MM.1S (cell line): ENCODE measurements at places on chromosomes 1 and 21.

GRCh38 chr1:160610569-160611242, 31.4 kb upstream of the CD84 start:
- no peak for DNase-seq

GRCh38 chr1:22370190-22370498, 81.5 kb upstream of the ZBTB40 start:
- no peak for DNase-seq

GRCh38 chr1:94239796-94240195, 2.4 kb upstream of the ARHGAP29 start:
- no peak for DNase-seq

GRCh38 chr1:18351735-18352134, 129.0 kb upstream of the KLHDC7A start:
- no peak for DNase-seq

GRCh38 chr1:227136210-227136820, 182.0 kb downstream of the CDC42BPA start:
- DNase-seq = no peak

- DNase-seq = no peak
These were observed 25.7 kb upstream of the MACF1 start for GRCh38 chr1:39178541-39179431.

- no peak for DNase-seq
These were observed 82.3 kb downstream of the ADSS2 start for GRCh38 chr1:244369256-244370057.

GRCh38 chr21:41451753-41452676, 26.0 kb downstream of the MX1 start:
- DNase-seq = no peak

GRCh38 chr1:79711001-79711431, 704.5 kb upstream of the ADGRL4 start:
- peak; percentile 62 for DNase-seq

GRCh38 chr1:237045278-237046016, 3.5 kb downstream of the RYR2 start:
- DNase-seq = no peak

GRCh38 chr1:49626472-49626871, 397.3 kb downstream of the AGBL4 start:
- no peak for DNase-seq

GRCh38 chr1:53576866-53577760, 117.9 kb downstream of the DMRTB1 start:
- no peak for DNase-seq

DNA sequence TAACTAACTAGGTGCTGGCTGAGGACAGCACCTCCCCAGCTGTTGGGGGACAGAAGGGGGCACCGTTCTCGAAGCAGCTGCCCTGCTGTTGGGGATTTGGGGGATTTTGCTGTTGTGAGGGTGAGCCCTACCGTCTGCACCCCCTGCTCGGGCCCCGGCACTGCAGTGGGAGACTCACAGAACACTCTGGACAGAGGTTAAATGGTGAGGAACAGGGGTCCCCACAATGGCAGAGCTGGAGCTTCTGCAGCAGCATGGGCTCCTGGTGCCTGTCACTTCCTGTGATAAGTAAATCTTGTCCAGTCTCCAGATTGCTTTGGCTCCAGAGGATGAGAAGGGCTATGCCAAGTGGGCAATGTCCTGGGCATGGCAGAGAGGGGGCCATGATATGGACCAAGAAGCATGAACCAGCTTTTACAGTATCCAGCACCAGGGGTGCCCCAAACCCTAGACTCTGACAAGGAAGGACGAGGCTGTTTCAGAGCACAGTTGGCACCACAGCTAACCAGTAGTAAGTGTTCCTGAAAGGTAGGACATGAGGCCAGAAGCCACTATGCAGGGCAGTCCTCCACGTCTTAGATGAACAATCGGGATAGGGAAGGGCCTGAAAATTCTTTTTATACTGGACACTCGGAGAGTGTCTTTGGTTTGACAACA, 365.1 kb upstream of the VAMP3 start:
- DNase-seq = no peak

GRCh38 chr1:20168564-20169491, 17.1 kb upstream of the UBXN10 start:
- DNase-seq = no peak

- no peak for DNase-seq
These were observed 41.6 kb upstream of the TMEM52 start for GRCh38 chr1:1960480-1961196.

DNA sequence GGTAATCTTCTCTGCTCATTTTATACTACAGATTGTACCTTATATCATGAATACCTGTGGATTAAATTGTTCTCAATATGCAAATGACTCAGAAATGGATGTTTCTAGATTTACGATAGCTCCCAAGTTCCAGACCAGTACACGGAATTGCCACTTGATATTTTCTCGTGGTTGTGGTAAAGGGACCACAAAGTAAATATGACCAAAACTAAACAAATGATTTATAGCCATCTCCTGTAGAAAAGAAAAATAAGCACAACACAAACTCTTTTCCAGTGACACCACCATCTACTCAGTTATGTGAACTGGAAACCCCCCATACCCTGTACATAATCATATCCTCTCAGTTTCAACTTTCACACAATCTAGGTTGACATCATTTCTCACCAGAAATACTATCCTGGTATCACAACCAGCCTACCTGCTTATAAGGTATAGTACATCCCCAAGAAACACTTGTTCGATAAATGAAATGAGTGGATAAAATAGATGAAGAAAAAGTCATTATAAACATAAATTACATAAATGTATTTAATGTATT, 172.3 kb downstream of the ADGRL4 start:
- no peak for DNase-seq

GRCh38 chr1:207937204-207937603, 26.3 kb upstream of the CD34 start:
- no peak for DNase-seq

DNA sequence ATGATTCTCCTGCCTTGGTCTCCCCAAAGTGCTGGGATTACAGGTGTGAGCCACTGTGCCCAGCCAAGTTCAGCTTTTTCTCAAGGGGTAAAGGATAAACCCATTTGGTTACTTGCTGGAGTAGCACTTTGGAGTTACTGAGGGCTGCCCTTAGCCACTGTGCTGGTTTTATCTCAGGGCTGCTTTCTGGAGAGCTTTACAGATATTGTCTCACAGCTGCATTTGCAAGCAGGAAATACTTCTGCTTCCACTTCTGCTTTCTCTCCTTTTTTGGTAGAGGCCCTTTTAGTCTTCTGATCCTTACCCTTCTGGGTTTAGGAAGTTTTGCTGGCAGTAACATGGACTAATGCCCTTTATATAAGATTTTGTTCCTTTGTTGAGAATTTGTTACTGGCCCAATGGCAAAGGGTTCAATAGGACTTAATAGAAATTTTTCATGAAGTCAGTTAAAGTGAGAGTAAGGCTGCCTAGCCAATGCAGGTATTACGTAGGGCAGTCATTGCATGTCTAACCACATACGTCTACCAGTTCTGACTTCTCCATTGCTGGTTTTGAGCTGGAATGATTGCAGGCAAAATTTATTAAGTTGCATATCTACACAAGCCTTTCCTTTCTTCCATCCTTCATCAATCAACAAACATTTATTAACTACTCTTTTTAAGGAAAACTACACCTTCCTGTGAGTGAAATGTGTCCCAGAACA, 24.4 kb downstream of the CAP1 start:
- peak; percentile 57 for DNase-seq

DNA sequence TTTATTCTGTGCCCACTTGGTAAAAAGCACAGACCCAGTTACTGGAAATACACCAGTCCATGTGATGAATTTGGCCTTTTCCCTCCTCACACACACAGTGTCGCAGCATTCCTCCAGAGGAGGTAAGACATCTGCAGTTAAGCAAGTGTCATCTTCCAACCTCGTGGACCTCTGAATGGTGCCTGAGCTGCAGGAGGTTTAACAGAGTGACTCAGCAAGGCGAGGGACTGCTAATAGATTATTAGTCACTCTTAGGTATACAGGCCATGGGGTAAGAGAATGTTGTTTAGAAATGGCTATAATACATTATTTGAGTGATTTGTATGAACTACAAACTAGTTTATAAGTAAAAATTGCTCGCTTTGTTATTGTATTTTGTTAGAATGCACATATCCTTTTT, 8.6 kb upstream of the LRRC8B start:
- DNase-seq = no peak

DNA sequence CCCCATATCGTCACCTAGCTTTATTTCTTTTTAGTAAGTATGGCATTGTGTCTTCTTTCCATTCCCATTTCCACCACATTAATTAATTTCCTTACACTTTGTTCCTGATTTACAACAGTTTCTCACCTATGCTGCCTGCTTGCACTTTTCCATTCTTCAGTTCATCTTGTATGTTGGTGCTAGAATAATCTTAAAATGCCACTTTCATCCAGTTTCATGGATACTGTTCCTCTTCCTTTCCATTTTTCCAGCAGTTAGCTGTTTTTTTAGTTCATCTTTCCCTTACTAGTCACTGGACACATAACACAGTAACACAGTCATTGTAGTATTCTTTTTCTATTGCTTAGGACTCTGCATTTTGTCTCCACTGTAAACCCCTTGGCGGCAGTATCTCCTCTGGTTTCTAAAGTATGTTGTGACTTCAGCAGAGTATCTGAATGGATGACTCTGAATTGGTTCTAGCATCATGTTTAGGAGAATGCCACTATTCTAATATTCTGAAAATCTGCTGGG, 2.1 kb downstream of the CDC7 start:
- DNase-seq = no peak

- no peak for DNase-seq
These were observed 29.7 kb downstream of the PBX1 start for GRCh38 chr1:164588516-164589341.

- peak; percentile 44 for DNase-seq
These were observed 1.1 kb downstream of the LAMB3 start for GRCh38 chr1:209651138-209651587.

- DNase-seq = no peak
These were observed 26.6 kb upstream of the LMX1A start for GRCh38 chr1:165383067-165383466.

DNA sequence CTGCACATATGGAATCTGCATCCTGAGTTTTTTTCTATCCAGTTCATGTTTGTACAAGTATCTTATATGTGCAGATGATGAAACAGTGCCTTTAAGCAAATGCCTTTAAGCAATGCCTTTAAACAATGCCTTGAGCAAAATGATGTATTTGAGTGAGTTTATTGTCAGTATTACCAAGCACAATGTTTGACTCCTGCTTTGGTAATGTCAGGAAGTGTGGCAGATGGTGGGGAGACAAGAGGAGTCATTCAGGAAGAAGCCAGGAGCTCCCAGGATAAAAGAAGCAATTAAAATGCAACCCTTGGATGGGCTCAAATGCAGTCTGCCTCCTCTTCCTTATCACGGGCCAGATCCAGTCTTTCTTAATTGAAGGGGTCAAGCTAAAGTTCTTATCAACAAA, 108.7 kb upstream of the KCNJ15 start:
- no peak for DNase-seq

- no peak for DNase-seq
These were observed 84.0 kb upstream of the PALMD start for GRCh38 chr1:99561952-99562351.
